Motor neuron (in vitro differentiated cells): ENCODE measurements at places on chromosomes 2 and 18. TPM values are rescaled to one million over a fixed set of nuclear protein-coding genes. Genes with fewer than 3 reads are reported as not detected.

DNA sequence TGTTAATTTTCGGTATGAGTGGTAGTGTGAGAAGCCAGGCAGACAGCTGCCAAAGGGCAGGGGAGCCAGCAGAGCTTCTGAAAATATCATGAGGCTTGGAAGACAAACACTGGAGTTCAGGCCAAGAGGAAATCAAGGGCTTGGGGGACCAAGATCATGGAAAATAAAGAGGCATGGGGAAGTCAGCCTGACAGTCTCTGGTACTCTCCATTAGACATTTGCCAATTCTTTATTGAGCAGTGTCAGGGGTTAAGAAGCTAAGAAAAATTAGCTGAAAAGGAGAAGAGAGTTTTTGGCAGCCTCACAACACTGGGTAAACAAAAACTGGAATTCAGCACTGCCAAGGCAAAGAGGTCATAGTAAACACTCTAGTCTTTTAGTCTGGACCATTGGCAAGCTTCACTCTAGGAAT lies 612.7 kb downstream of the EPHA4 start:
- ATAC-seq = no peak

GRCh38 chr18:72940986-72941385 lies 73.2 kb upstream of the NETO1 start:
- no peak for ATAC-seq

NAT8 gene
- total RNA-seq = 0.43 TPM in 1 of 2 replicates, not detected in the other

NXPH2 gene
- total RNA-seq = 1.1 TPM in 1 of 2 replicates, not detected in the other

DNA sequence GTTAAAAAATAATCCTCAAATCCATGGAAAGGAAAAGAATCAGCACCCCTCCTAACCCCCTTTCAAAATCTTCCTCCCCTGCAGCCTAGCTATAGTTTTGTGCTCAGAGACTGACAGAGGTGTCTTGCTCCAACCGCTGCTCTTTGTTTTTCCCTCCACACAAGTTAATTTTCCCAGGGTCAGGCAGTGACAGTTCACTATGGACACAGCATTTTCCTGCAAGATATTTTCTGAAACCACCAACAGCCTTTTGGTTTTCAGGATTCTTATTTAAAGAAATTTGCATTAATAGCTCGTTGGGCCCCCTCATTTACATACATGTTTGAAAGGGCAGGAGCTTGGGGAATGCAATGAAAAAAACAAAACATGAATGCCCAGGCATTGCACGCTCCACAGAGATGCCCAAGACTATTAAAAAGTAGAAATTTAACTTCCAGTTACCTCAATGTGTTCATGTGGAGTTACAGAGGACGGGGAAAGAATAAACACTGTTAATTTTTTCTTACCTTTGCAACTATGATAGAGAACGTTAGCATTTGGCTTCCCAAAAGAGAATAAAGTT lies 71.4 kb upstream of the CXCR4 start:
- peak; percentile 83 for ATAC-seq

- ATAC-seq = no peak
These were observed 18.1 kb upstream of the LCLAT1 start for GRCh38 chr2:30428827-30429461.

DNA sequence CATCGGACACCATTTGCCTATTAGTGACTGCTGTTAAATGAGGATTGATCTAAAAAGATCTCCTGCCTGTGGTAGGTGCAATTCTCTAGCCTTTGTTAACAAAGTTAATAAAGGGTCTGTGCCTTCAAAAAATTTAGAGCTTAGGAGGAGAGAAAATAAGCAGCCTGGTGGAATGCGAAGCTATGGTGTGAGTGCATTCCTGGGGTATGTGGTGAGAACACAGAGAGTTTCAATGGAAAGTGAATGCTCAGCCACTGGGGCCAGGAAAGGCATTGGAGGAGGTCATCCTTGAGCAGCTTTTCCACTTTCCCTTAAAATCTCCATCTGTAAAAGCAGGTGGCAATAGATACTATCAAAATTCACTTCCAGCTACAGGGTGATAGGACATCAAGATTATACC lies 331.2 kb upstream of the LRATD1 start:
- no peak for ATAC-seq

MC4R gene
- total RNA-seq = 0.31 and 0.64 TPM in 2 replicates

DNA sequence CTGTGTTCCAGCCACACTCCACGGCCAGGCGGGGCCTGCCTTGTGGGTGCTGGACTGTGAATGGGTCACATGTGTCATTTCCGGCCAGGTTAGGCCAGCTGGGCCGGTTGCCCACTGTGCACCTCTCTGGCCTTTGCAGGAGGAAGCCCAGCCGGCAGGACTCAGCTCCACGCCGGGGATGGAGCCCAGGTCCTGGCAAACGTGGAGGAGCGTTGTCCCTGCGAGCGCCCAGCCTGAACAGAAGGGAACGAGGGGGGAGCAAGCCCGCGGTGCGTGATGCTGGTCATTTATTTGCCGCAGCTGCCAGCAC lies 152.9 kb downstream of the PXDN start:
- no peak for ATAC-seq

CHRND gene
- total RNA-seq = 0.21 and 0.23 TPM in 2 replicates

DNA sequence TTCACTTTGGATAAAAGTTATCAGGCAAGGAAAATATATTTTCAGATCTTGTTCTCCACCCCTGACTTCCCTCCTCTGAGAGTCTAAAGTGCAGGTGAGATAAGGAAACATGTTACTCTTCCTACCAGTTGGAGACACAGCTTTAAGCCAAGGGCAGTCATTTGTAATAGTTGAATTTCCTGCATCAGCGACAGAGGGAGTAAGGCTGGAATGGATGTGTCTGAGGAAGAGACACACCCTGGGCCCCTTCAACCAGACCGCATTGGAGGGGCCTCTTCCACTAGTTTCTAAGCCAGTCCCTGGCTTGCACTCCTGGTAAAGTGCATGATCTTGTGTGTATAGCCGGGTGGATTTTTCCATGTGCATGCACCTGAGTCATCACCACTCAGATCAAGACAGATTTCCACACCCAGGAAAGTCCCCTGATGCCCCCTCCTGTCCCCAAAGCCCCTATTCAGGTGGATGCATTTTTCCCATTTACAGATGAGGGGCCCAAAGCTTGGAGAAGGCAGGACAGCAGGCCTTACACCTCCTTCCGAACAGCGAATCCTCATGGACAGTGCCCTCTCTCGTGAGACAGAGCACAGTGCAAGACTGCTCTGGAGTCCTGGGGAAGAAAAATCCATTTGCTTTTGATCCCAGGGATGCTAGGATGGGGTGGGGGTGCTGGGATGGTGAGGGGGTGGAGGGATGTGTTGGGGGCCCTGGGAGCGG lies 66.7 kb upstream of the SH3RF3 start:
- no peak for ATAC-seq

- ATAC-seq = no peak
These were observed 460.5 kb downstream of the DSC3 start for GRCh38 chr18:30582078-30582477.

- ATAC-seq = peak; percentile 42
These were observed 38.4 kb downstream of the LYPD6B start for GRCh38 chr2:149076863-149077412.

- no peak for ATAC-seq
These were observed 6.5 kb downstream of the RNF103 start for GRCh38 chr2:86617153-86617552.

- ATAC-seq = no peak
These were observed 162.2 kb downstream of the AFF3 start for GRCh38 chr2:99980176-99980575.

DNA sequence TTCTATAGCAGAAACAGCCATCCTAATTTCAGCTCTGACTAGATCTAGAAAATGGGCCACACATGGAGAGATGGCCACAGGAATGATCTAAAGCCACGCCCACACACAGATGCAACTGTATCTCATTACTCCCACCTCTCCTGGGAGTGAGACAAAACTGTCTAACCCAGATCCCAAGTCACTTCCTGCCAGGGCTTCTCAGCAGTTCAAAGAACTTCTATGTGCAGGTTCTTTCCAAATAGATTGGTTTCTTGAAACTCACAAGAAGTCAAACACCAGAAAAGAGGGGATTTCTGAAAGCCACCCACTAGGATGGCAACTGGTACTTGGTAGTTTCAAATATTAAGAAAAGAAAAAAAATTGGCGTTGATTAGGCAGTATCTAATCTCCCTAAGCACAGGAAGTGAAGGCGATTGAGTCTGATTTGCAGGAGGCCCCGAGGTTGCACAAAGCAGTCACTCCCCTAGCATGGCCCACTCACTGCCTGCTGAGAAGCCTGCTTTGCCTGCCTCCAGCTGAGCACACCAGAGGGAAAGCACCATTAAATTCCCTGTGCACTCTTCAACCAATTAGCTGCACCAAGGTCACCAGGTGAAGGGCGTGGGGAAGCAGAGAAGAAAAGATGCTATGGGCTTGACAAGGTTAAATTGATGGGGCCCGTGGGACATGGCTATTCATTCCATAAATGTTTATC lies 51.1 kb downstream of the PAPOLG start:
- ATAC-seq = peak; percentile 93

DNA sequence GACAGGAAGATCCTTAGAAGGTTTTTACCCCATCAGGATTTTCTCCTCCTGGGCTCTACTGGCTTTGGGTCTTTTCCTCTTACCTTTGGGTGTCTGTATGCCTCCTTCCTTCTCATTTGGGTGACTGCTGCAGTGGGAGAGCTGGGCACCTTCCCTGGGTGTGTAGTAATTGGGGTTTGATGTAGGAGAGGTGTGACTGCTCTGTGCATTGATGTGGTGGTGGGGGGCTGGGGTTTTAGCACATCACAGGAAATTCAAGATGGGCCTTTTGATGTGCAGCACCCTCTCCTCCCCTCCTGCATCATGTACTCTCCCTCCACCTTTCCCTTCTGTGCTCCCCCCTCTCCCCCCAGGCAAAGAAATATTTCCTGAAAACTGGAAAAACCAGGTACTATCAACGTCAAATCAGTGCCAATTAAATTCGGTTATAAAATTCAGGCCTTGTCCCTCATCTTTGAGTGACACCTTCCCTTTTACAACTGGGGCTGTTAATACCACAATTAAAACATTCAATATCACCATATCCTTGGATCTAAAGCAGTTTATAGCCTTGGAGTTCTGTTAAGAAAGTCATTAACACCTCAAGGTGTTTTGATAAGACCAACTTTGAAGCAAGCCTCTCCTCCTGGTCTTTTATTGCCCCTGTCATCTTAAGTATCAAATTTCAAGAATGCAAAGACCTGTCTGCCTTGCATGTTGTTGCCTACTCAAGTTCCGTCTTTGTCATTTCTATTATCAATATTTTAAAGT lies 23.3 kb downstream of the EDAR start:
- ATAC-seq = no peak

DNA sequence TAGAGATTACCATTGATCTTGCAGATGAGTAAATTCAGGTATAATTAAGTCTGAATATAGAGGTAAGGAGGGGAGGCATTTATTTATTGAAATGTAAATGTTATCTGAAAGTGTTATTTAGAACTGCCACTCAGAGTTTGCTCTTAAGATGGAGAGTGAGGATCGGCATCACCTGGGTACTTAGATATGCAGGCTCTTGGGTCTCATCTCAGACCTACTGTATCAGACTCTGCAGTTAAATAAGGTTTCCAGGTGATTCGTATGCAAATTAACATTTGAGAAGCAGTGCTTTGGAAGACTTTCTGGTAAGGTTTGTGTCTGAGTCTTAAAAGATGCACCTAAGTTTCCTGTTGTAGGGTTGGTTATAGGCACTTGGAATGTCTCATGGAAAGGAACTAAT lies 9.2 kb downstream of the HTR2B start:
- no peak for ATAC-seq

DNA sequence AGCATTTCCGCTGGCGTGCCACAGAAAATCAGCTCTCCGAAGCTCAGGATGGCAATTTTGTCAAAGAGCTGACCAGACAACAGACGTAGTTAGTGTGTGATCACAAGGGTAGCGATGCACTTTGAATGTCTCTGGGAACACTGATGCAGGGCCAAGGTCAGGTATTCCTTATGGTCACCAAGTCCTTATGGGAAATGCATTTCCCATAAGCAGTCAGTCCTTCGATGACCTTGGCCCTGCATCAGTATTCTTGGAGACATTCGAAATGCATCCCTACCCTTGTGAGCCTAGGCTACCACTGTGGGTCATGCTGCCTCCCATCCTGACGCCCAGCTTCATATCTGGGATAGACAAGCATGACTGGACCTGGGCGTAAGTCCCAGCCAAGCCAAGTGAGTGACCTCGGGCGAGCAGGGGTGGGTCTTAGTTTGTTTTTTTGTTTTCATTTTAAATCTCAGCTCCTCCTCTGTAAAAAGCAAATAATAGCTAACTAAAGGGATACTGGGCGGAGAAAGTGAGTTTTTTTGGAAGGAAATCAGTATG lies 13.6 kb downstream of the ABCG5 start:
- ATAC-seq = no peak
